Stimulated activated CD4-positive, alpha-beta T cell treated with anti-CD3 and anti-CD28 coated beads, TNF-alpha, amount 100 ng/mL, for 1 hour (primary cell): ENCODE measurements at places on chromosomes 16 and 17.

DNA sequence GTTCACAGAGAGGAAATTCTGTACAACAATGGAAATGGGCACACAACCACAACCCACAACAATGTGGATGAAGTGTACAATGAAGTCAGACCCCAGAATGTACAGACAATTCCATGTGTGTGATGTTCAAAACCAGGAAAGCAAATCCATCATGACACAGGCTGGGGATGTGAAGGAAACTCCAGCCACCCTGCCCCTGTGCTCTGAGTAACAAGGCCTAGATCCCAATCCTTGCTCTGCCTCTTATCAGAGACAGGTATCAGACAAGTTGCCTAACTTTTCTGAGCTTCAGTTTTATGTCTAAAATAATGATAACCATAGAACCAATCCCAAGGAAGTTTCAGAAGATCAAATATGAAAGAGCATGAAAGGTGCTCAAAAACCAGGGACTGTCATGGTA lies 1.8 kb upstream of the C16orf95 start:
- DNase-seq = no peak

GRCh38 chr16:59950431-59950830 lies 1216.3 kb upstream of the GOT2 start:
- DNase-seq = no peak

GRCh38 chr17:71325886-71326285 lies 794.9 kb upstream of the SOX9 start:
- no peak for DNase-seq

- DNase-seq = peak; percentile 55
These were observed 49.9 kb upstream of the CPNE2 start for GRCh38 chr16:57042157-57043111.

GRCh38 chr16:47229053-47230050 lies 85.6 kb upstream of the NETO2 start:
- DNase-seq = no peak

DNA sequence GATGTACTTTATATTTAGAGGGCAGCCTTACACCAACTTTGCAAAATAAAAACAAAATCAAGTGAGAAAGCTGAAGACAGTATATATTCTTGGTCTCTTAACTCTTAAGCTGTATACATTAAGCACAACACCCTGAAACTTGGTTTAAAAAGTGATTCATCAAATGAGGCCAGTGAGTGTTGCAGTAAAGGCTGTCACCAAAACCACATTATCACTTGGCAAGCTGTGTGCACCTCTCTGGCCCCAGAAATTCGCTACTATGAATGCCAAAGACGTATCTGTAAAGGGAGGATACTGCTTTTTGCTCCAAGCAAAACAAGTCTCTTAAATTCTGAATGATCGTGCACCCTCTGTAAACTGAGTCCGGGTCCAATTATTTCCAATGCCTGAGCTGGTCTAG lies 163.9 kb downstream of the ZFHX3 start:
- no peak for DNase-seq

GRCh38 chr16:84907575-84907974 lies 87.8 kb downstream of the CRISPLD2 start:
- DNase-seq = no peak

DNA sequence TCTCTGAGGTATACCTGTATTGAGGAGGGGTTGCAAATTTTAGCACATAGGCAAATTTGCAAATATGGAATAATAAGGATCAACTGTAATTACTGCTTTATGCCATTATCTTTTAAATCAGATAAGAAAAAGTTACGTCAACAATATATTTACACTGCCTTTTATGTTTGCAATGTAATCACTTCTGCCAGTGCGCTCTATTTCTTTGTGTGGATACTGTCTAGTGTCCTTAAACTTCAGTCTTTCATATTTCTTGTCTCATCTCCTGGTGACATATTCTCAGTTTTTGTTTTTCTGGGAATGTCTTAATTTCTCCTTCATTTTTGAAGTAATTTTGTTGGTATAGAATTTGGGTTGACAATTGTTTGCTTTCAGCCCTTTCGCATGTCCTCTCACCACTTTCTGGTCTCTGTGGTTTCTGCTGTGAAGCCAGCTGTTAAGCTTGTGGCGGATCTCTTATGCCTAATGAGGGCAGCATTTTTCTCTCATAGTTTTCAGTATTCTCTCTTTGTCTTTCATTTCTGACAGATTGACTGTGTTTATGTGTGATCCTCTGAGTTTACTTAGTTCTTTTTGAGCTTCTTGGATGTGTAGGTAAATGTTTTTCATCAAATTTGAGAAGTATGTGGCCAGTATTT lies 37.6 kb upstream of the ABCC11 start:
- no peak for DNase-seq

- no peak for DNase-seq
These were observed 55.1 kb downstream of the ZNRF1 start for GRCh38 chr16:75053791-75054555.

GRCh38 chr17:20315821-20316220 lies 151.5 kb downstream of the LGALS9B start:
- DNase-seq = no peak

GRCh38 chr17:72984145-72984925 lies 108.2 kb downstream of the SLC39A11 start:
- no peak for DNase-seq

GRCh38 chr16:74622005-74622404 lies 15.1 kb upstream of the GLG1 start:
- no peak for DNase-seq

DNA sequence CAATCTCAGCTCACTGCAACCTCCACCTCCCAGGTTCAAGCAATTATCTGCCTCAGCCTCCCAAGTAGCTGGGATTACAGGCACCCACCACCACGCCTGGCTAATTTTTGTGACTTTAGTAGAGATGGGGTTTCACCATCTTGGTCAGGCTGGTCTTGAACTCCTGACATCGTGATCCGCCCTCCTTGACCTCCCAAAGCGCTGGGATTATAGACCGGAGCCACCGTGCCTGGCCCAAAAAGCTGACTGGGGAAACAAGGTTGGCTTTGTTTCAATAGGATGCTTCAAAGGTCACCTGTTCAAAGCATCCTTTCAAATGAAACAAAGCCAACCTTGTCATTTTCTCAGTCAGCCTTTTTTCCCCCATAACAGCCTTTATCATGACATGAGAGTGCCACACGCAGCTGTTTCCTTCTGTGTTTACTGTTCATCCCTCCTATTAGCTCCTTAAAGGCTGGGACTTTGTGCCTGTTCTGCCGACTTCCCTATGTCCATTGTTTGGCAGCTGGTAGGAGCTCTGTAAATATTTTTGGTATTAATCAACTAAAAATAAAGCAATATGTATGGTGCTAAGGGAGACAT lies 51.1 kb downstream of the ADAMTS18 start:
- DNase-seq = no peak

DNA sequence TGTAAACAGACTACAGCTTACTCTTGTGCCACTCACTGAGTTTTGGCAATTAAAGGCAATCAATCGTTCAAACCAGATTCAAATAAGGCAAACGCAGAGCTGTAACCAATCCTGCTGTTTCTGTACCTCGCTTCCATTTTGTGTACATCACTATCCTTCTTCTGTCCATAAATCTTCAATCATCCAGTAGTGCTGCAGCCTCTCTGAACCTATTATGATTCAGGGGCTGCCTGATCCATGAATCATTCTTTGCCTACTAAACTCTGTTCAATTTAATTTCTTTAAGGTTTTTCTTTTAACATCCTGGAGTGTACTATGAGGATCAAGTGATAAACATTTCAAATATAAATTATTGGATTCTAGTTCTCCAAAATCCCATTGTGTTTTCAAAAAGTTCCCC lies 93.9 kb downstream of the CEP112 start:
- DNase-seq = no peak

DNA sequence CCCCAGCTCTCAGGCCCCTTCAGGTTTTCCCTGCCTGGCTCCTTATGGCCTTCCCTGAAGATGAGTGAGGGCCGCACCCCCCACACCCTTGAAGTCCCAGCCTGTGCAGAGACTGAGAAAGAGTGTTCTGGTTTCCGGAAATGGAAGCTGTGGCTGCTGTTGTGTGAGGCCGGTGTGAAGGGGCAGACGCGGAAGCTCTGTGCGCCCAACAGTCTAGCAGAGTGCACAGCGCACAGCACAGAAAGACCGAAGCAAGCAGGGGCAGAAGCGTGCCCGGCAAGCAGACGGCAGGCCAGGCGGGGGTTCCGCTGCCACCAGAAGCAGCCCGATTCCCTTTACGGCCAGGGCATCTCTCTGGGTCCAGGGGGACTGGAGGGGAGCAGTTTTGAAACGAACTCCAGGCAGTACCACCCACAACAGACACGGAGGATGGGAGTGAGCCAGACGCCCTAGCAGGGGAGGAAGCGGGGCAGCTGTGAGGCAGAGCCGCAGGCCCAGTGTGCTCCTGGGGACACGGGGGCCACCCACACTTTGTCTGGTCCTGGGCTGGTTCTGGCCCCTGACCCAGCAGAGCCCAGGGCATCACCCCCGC lies 16.7 kb downstream of the TPSG1 start:
- DNase-seq = no peak

- DNase-seq = no peak
These were observed 145.4 kb downstream of the SOX9 start for GRCh38 chr17:72266112-72266775.

- peak; percentile 18 for DNase-seq
These were observed 651 bp upstream of the EIF1 start for GRCh38 chr17:41687828-41688640.
